ENCODE measurements at places on chromosomes 3 and 15.

GRCh38 chr15:65869954-65870871, 922 bp downstream of the RAB11A start:
- no peak for DNase-seq

GRCh38 chr15:48800811-48801455, 9.9 kb downstream of the CEP152 start:
- no peak for DNase-seq

- DNase-seq = no peak
Measured at GRCh38 chr3:78140274-78140673, 1100.4 kb downstream of the ROBO2 start.

- DNase-seq = no peak
Measured at GRCh38 chr15:67967871-67968431, 86.2 kb upstream of the PIAS1 start.

DNA sequence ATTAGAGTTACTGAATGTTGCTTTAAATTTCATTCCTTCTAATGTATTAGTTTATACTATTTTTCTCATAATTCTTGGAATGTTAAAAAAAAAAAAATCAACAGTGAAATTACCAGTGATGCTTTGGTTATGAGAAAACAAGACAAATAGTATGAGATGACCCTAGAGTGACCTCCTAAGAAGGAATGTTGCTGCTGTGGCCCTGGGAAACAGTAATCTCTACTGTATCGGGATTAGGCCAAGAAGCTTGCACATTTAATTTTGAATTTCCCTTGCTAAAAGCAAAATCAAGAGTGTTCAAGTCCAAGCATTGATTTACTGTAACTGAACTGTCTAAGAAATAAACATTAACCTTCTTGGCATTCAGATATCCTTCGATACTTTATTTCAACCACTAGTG, 18.1 kb downstream of the TOPBP1 start:
- no peak for DNase-seq
